ENCODE measurements at places on chromosomes 11 and 22.

DNA sequence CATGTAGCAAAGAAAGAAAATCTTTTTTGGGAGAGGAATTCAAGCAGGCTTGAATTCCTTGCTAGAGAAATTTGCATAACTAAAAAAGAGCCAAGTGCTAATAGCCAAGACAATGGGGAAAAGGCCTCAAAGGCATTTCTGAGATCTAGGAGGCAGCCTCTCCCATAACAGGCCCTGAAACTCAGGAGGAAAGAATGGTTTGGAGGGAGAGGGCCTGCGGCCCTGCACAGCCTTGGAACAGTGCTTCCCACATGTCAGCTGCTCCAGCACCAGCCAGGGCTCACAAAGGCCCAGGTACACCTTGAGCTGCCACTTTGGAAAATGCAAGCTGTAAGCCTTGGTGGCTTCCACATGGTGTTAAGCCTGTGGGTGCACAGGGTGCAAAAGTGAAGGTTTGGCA lies 55.5 kb upstream of the TSPAN18 start:
- DNase-seq, result no peak

- DNase-seq, result no peak
Observed at GRCh38 chr22:34501366-34501965, 564.5 kb upstream of the ISX start.

DNA sequence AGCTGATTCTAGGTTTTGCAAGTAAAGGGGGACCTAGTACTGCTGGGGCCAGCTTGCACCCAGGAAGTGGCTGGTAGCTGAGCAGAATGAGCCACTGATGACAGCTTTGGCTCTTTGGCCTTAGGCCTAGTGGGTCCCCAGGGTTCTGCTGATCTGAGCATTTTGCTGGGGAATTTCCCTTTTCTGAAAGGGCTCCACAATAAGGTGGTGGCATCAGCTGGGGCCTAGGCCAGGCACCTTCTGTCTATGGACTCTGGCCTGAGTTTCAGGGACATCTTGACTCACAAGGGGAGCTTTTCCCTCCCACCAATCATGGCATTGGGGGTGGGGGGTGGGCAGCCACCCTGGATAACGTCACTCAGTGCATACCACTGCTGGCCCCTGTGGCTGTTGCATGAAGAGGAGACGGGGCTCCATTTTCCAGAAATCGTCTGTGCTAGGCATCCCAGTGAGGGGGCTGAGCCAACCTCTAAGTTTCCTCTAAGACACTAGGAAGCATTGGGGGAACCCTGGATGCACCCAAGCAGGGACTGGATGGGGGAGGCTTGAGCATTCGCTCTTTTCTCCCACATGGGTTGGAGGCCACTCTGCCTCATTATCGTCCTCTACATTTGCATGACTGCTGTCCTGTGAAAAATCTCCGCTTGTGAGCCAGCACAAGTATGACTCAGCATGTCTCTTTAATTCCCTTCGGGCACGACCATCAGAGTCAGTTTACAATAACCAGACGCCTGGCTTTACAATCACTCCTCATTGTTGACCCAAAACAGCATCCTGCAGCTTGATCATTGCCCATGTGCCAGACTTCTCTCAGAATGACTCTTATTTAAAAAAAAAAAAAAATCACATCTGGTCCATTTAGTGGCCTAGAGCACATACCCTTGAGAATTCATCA lies 145.0 kb upstream of the THY1 start:
- DNase-seq, result peak; percentile 70

DNA sequence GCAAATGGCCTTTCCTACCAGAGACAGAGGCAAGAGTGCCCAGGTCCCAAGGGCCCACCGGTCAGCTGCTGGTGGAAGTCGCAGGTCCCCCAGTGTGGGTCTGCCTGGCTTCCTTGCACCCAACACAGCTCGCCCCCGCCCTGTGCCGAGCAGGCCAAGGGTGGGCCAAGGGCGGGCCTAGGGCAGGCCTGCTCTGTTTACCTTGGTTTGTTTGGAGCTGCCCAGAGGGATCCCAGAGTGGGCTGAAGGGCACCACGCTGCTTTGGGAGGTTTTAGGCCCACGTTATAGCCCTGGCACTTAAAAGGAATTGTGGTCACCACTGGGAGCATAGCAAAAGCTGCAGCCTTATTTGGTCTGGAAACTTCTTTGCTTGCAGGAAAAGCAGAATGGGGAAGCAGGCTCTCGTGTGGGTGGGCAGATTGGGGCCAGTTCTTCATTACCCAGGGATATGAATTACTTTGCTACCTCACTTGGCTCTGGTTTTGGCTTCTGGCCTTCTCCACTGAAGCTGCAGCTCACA lies 38.0 kb downstream of the MRGPRD start:
- DNase-seq, result no peak

- no peak for DNase-seq
Observed at GRCh38 chr11:124176925-124177715, 6.0 kb upstream of the OR10D3 start.

GRCh38 chr22:39984006-39984405 lies 10.7 kb upstream of the FAM83F start:
- peak; percentile 47 for DNase-seq

- DNase-seq, result no peak
Observed at GRCh38 chr11:1959786-1960185, 12.7 kb downstream of the MRPL23 start.

DNA sequence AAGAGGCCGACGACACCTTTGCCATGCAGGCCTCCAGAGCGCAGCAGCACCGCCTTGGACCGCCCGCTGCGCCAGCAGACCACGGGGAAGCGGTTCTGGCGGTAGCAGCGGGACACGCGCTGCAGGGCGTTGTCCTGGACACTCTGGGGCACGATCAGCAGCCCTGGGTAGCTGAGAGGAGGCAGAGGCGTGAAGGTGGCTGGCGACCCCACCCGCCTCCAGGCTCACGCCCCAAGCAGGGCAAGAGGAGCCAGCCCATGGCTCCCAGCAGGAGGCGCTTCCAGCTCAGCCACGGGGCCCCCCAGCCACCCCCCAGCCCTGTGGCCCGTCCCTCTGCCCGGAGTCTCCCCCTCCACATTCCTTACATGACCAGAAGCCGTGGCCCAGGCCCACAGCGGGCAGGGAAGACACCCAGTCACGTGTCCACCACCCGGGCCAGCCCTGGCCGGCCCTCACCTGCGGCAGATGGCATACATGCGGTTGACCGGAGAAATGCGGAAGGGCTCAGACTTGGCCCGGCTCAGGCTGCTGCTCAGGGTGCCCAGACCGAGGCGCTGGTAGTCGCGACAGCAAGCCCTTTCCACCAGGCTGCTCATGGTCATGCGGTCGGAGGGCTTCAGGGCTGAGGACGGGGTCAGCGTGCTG lies 15.2 kb downstream of the SBF1 start:
- no peak for DNase-seq

- no peak for DNase-seq
Observed at GRCh38 chr11:111645657-111646316, 43.5 kb downstream of the SIK2 start.

DNA sequence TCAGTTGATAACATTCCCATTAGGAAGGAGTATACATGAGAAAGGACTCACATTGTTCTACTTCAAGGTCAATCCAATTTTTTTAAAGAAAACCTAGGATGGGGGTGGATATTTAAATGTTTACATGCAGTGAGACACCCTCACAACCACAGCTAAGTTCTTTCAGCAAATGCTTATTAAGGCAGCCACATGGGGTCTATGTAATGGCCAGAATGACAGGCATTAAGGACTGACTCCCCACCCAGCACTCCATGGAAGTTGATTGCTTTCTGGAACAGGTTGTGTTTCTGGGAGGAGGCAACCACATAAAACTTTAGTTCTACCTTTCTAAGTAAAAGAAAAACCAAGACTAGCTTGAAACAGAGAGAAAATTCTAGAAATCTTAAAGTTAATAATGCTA lies 662.0 kb upstream of the CCDC90B start:
- DNase-seq, result no peak

GRCh38 chr11:10274726-10275125 lies 19.3 kb downstream of the SBF2 start:
- no peak for DNase-seq

GRCh38 chr11:95459291-95460042 lies 228.5 kb upstream of the SESN3 start:
- DNase-seq, result no peak

GRCh38 chr22:22840780-22841179 lies 46.8 kb upstream of the IGLL5 start:
- DNase-seq, result no peak

- no peak for DNase-seq
Observed at GRCh38 chr11:18485913-18486528, 30.4 kb downstream of the LDHAL6A start.

- DNase-seq, result peak; percentile 55
Observed at GRCh38 chr11:81497202-81497804, 1236.4 kb downstream of the FAM181B start.

- DNase-seq, result no peak
Observed at GRCh38 chr11:120577624-120578363, 66.2 kb downstream of the GRIK4 start.

- DNase-seq, result no peak
Observed at GRCh38 chr22:45224988-45225731, 15.5 kb downstream of the KIAA0930 start.

DNA sequence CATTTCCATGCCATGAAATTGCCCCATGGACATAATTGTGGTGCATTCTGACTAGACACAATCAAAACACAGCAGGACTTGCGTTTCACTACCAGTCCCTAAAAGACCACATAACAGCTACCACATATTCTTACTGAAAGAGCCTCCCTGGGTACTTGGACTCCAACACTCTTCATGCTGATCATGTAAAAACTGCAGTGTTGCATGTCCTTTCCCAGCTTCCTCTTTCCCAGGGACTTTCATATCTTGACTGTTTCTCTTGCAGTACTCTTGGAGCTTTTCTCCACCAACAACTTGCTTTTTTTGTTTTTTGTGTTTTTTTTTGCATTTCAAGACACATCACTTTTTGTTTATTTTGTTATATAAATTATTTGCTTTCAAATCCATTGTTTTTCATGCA lies 22.9 kb downstream of the MS4A6E start:
- DNase-seq, result no peak

DNA sequence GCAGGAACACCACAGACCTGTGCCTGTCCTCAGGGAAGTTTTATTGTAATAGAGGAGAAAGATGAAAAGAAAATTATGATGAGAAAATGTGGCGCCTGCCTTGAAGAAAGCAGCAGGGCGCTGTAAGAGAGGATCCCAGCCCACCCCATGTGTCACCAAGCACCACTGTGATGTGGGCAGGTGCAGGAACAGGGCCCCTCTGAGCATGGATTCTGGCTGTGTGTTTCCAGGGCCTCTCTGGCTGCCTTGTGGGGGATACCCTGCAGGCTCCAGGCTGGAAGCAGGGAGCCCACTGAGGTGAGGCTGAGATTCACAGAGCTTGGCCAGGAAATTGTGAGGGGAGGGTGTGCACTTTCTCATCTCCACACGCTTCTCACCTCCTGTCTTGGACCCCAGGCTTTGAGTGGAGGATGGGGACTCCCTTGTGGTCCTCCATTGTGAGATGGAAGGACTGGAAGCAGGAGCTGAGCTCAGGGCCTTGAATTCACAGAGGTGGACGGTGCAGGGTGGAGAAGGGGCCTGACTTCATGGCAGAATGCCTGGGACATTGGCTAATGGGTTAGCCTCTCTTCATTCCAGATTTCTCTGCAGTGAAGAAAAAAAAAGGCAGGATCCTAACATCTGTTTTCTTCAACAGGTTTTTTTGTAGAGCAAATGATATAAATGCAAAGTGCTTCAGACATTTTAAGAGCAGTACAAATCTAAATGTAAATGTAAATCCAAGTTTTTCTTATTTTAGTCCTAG lies 246.6 kb upstream of the B3GAT1 start:
- no peak for DNase-seq

Measured in brain microvascular endothelial cell (primary cell).